DMS53 (cell line): ENCODE measurements at places on chromosomes 7 and 10.
A peak's percentile ranks its signal among the peaks of the same experiment; 100 is the strongest.

DNA sequence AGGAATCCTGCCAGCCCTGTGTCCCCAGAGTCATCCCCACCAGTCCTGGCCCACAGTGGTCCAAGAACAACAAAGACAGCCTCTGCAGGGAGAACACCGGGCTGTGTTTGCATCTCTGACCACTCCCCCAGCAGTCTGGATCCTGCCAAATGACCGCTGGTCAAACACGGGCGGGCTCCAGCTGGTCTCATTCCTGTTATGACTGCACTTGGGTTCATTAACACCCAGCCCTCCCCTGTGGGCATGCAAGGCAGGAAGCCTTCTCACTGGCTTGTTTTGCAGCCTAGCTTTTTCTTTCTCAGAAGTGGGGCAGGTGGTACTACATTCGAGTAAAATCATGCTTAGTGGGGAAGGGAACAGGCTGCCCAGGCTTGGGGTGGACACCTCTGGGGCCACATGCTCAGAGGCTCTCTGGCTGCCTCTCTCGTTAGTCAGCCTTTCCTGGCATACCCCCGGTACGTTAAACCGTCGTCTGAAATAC, 190.0 kb downstream of the PLXNA4 start:
- DNase-seq: peak; percentile 29

GRCh38 chr10:61197057-61197456, 253.1 kb upstream of the RHOBTB1 start:
- peak; percentile 8 for DNase-seq

DNA sequence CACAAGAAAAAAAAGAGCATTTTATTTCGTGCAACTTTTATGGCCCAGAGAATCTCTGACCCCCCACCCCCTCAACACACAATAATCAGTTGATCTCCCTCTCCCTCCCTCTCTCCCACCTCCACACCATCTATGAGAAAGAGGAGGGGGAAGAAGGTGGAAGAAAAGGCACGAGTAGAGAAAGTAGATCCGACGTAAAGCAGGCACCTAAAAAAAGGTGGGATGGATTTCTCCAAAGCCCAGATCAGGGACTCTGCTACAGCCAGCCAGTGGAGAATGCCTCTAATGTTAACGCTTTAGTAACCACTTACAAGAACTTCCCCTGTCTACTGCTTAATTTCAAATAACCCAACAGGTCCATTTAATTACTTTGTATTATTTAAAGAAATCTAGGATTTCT, 24.4 kb downstream of the KMT2C start:
- DNase-seq: no peak

GRCh38 chr7:143381427-143382125, 431 bp downstream of the ZYX start:
- DNase-seq: peak; percentile 74

DNA sequence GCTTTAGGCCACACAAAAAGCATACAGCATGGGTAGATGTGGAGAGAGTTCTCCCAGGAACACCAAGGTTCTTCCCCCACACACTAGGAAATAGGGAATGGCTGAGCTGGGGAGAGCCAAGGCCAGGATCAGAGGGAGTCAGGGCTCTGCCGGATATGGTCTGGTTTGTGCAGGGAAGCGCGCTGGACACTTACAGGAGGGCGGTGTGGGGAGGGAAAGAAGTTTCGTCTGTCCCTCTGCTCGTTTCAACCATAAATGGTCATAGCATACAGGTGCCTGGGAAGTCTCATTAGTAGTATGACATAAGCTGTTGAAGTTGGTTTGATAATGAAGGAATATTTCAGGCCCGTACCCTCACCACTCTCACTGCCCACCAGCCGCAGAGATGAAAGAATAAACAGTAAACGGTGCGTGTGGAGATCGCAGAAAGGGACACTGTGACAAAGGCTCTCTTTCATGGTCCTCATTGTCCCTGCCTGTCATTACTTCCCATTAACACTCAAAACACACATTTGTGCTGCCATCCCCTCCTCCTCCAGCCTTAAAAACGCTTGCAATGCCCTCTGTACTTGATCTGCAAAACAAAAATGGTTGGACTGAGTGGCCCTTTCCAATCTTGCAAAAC, 207.2 kb downstream of the CELF2 start:
- DNase-seq: no peak

GRCh38 chr10:17645621-17646345, 1.8 kb downstream of the STAM start:
- DNase-seq: peak; percentile 30

GRCh38 chr7:95396136-95397032, at the start of gene PON3:
Gene PON3 (minus strand): TSS chr7:95396375. CDS start chr7:95396350, 25 bp downstream.
- peak; percentile 94 for DNase-seq

DNA sequence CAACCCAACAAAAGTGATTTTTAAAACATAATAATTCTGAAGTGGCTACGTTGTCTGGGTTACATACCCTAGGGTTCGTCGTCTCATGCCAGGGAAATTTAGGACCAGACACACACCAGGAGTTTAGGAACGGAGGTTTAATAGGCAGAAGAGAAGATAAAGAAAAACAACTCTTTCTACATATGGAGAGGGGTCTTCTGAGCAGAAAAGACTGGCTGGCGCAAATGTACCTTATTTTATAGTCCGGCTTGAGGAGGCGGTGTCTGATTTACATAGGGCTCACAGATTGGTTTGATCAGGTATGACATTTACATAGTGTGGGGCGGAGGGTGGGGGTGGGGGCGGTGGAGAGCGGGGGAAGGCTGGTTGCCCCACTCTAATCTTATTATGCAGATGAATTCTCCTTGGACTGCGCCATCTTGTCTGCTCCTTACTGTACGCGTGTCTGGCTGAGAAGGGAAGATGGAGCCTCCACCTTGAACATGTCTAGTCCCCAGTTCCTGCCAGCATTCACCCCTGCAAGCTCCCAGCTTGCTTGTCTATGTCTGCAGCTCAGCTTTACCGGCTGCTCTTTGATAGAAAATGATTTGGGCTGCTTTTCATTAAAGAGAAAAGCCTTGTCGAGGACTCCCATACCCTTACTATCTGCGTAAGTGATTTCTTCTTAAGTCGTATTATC, 98.7 kb downstream of the RALA start:
- DNase-seq: no peak

DNA sequence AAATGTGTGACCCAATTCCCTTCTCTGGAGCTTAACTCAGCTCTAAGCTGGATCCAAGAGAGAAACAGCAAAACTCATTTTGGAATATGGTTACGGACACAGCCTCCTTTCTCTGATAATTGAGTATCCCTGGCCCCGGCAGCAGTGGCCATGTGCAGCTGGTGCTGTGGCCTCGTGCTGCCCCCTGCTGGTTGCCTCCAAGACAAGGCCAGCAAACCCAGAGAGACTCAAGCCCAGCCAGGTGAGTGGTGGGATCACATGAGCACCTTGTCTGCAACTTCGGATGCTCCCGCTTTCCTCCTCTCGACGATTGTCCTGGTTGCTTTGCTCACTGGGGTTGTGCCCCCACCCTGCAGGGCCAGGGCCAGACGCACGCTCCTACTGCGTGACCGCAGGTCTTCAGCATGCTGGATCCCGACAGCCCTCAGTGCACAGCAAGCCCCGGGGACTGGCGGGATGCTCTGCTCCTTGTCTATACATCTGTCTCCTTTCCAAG, 19.4 kb downstream of the SFTPD start:
- DNase-seq: peak; percentile 89

DNA sequence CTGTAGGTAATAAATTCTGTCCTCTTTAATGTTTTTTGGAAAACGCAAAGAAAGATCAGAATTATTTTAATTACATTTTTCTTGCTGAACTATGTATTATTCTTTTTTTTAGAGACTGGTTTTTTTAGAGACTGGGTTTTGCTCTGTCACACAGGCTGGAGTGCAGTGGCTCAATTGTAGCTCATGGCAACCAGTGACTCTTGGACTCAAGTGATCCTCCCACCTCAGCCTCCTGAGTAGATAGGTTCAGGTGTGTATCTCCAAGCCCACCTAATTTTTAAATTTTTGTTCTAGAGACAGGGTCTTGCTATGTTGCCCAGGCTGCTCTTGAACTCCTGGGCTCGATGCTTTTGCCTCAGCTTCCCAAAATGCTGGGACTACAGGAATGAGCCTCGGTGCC, 5.3 kb upstream of the DENND10 start:
- DNase-seq: no peak

DNA sequence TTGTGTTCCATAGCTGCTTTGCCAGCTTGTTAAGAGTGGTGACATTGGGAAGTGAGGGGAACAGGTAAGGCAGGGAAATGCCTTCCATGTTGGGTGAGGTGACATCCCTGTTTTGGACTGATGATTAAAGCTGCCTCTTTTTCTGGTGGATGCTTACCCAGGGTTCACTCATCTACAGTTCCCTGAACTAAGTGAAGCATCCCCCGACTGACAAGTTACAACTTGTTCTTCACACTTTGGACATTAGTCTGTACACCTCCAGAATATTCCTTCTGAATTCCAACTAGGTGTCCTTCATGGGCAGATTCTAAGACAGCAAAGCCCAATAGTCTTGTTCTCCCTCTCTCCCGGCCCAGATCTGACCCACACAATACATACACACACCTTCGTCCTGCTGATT, 63.4 kb downstream of the HDAC9 start:
- no peak for DNase-seq

- no peak for DNase-seq
Observed at GRCh38 chr10:114943000-114943399, 5.0 kb downstream of the TRUB1 start.

GRCh38 chr7:123209786-123210185, 10.0 kb upstream of the SLC13A1 start:
- no peak for DNase-seq

GRCh38 chr10:124194199-124194824, 100.9 kb upstream of the CHST15 start:
- no peak for DNase-seq

- DNase-seq: no peak
Observed at GRCh38 chr7:31004393-31004792, 40.6 kb downstream of the GHRHR start.

GRCh38 chr10:43689007-43689491, 40.4 kb upstream of the ZNF32 start:
- DNase-seq: no peak

DNA sequence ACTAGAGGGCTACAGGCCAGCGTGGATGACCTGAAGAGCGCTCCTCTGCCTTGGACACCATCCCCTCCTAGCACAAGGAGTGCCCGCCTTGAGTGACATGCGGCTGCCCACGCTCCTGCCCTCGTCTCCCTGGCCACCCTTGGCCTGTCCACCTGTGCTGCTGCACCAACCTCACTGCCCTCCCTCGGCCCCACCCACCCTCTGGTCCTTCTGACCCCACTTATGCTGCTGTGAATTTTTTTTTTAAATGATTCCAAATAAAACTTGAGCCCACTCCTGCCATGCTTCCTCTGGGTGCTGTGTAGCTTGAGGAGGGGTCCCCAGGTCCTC, 4.5 kb downstream of the SNCG start:
- DNase-seq: no peak

GRCh38 chr7:47847207-47847606, 101.1 kb downstream of the PKD1L1 start:
- DNase-seq: no peak

DNA sequence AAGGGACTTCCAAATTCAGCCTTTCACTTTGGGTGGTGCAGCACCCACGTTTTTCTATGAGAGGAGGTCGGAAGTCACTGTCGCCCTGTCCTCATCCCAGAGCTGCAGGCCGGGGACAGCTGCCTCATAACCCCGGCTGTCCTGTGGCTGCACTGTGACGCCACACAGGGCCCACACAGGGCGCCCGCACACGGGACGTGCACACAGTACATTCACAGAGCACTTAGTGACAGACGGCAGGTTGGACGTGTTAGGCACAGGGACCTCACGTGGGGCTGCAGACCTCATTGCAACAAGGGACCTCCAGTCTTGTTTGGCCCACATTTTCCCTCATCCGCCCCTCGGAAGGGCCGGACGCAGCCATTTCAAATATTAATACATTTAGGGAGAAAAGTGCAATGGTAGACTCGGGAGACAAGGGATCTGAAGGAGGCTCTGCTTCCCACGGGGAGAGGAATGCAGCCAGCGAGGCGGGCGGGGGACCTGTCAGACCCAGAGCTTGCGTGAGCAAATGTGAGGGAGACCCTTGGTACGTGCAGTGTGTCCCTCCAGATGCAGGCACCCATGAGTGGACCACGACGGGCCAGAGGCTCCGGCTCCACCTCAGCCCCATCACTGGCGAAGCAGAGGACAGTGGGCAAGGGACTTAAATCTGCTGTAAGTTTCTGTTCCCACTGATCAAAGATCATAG, 86.7 kb downstream of the VOPP1 start:
- no peak for DNase-seq

DNA sequence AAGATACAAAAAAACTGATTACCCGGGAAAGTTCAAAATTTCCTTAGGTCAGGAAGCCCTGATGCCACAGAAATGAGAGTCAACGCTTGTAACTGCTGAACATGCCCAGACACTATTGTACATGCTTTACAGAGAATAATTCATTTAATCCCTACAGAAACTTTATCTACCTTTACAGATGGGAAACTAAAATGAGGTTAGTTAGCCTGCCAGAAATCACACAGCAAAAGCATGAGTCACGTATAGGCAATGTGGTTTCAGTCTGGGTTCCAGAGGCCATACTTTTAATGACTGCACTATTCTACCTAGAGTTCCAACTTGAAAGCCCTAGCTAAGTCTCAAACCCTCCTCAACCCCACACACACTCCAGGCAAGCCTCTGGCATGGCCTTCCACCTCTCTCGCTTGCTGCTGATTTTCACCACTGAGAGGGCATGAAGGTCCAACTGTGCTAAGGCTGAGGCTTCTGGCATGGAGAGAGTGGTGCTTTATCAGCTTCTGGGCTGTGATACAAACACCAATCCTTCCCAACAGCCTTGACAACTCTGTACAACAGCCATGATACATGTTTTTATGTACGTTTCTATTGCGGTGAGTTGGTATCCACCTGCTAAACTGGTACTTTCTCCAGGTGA, 1011.2 kb upstream of the GHITM start:
- DNase-seq: no peak

DNA sequence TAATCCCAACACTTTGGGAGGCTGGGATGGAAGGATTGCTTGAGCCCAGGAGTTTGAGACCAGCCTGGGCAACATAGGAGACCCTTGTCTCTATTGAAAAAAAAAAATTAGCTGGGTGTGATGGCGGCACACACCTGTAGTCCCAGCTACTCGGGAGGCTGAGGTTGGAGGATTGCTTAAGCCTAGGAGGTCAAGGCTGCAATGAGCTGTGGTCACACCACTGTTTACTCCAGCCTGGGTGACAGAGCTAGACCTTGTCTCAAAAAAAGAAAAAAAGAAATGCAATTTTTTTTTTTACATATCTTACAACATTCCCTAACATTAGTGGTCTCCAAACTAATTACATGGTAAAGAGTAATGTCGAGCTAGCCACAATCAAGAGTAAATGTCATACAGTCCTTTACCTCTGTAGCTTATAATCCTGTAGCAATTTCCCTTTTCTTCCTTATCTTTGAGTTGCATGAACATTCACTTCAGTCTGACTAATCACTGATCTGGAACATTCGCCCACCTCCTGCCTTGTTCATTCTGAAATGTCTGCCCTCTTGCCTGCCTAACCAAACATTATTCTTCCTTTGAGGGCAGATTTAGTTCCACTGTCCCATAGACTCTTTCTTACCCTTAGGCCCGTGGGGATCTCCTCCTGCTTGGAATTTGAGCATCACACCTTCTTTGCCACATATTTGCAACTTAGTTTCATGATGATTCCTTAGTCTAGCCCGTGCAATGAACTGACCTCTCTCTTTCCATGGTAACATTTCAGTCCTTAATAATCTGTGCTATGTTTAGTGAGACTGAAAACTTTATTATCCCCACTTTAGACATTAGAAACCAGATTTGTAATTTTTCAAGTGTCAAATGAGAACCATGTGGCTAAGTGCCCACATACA, 4.8 kb upstream of the VCL start:
- DNase-seq: no peak
